ENCODE measurements at places on chromosomes 3 and 15.

DNA sequence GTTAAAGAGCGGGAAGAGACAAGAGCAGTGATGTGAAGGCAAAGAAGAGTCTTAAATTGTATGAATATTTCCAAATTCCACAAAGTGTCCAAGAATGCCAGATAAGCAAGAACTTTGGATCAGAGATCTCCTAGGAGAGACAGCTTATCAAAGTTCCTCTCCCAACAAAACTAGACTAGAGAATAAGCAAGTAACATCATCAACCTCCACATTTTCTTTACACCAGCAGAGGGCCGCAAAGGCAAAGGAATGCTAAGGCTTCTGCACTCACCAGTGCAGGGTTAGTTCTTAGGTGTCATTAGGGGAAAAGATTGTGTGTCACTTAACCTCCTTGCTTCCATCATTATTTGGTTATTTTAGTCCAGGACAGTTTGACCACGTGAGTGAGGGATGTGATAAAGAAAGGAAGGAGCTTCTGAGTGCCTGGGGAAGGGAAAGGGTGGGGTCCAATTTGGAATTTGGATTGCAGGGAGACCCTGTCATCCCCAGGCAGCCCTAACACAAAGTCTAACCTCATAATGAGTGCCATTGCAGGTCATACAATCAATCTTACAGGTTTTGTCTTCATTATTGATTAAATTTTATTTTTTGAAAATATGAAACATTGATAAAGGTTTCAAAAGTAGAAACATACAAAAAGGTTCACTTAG is 7.5 kb upstream of the CMTM6 start:
- peak; percentile 70 for DNase-seq

DNA sequence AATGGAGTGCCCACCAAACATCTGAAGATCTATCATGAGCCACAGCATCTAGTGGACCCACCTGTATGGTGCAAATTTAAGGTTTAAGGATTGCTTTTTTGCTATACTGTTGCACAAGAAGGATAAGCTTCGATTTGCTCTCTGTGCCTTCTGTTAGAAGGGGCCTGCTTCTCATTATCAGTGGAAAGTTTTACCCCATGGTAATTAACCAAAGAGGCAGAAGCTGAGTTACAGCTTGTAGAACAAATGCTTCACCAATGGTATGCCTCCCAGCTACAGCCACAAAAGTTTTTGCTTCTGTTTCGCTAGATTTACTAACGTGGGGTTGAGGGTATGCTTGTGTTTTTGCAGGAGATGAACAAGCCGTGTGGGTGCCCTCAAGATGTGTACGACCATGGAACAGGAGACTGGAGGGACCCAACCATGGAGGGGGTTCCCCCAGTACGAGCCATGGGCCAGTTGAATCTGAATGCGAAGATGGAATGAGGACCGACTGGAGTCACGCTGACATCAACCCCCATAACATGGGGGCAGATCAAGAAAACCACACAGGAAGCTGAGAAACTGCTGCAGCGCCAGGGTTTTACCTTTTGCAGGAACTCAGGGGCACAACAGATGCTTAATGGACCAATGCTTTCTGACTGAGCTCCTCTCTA is 43.5 kb downstream of the ACAD9 start:
- no peak for DNase-seq

DNA sequence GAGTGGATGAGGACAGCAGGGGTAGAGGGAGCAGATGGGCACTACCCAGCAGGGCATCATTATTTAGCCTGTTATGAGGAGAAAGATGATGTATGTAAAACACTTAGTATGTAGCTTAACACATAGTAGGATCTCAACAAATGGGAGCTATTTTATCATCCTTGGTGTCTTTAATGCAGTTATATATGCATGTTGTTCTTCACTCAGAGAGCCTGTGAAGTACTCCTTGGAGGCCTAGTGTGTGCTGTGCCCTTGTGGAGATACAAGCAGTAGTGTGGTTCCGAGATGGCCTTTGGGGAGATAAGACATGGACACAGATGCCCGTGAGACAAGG is 124.2 kb downstream of the LIPC start:
- DNase-seq: no peak

GRCh38 chr3:84724877-84725276 is 233.9 kb upstream of the CADM2 start:
- no peak for DNase-seq

DNA sequence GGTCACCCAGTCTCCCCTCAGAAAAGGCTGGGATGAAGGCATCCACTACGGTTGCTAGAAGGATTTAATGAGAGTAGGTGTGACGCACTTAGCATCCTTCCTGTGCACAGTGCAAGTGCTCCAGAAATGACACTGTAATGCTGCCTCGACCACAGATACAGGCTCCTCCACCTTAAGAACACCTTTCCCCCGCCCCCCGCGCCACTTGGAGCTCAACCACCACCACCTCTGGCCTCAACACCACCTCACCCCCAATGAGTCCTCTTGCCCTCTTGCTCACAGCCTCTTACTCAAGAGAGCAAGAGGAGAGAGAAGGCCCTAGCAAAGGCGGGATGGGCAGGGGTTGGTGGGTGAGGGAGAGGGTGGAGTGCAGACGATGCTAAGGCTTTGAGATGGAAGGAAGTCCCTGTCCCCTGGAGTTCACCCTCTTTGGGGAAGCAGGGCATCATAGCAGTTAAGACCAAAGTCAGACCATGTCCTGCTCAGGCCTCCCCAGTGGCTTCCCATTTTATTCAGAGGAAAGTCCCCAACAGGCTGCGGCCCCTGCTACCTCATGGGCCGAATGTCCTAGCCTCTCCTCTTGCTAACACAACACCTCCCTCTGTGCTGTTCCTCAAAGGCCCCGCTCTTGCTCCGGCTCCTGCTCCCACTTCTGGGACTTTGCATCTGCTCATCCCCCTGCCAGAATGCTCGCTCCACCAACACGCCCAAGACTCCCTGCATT is 8.3 kb downstream of the STARD5 start:
- no peak for DNase-seq

GRCh38 chr3:170493712-170494182 is 75.1 kb downstream of the CLDN11 start:
- DNase-seq: no peak

DNA sequence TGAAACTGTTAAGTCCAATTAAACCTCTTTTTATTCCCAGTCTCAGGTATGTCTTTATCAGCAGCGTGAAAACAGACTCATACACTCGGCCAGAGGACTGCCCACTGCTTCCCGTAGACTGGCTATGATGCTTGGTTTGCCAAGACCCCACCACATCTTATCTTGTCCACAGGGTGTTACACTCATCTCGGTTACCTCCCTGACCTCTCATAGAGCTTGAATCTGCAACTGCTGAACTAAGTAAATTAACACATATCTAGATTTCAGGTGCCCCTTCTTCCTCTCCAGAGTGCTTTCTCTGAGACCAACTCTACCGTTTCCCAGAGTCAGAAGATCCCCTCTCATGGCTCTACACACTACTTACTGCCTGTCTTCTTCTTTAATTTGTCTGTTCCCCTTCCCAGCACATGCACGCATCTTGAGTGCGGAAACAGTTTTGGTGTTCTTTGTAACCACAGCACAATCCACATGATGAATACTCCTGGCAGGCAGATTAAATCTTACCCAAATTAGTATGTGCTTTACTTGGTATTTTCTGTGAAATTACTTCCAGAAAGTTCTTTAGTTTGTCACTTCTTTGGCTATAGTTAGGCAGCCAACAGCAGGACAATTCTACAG is 49.7 kb downstream of the CD200 start:
- no peak for DNase-seq

DNA sequence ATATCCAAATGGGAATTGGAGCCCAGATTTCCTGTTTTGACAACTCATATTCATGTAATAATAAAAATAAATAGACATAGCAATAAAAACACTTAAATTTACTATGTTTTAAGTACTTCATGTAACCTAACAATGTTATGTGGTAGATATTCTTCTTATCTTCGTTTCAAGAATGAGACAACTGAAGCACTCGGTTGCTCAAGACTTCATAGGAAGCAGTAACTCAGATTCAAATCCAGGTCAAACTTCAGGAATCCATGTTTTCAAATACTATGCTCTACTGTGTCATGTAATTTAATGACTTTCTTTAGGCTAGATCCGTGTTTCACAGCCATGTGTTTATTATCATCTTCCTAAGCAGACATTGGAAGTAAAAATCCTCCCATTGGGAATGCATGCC is 492.2 kb downstream of the CNTN3 start:
- no peak for DNase-seq

DNA sequence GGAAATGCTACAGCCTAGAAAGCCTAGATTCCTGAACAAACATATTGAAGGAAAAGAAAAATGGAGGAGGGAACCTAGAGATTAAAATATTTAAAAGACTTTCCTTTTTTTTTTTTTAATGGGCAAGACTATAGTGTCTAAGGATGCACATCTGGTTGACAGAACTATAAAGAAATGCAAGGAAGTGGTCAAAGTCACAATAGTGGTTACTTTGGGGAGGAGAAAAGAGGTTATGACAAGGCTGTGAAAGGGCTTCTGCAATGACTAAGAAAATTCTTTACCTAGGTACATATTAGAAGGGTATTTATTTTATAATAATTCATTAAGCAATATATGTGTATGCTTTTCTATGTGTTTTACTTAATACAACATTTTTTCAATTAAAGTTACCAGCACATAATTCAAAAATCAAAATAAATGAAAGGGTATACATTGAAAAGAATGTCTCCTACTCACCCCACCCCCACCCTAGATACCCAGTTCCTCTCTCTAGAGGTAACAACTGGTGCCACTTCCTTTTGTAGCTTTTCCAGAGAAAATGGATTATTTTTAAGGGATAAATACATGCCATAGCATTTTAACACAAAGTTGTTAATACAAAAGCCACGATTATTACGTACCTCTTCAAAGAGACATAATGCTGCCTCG is 70.1 kb downstream of the HERC1 start:
- DNase-seq: no peak

Measured in ELF-1 (cell line).